ENCODE measurements at places on chromosomes 16 and 17.
A peak's percentile ranks its signal among the peaks of the same experiment; 100 is the strongest.

- no peak for DNase-seq
Observed at GRCh38 chr17:1162116-1162855, 17.5 kb downstream of the ABR start.

DNA sequence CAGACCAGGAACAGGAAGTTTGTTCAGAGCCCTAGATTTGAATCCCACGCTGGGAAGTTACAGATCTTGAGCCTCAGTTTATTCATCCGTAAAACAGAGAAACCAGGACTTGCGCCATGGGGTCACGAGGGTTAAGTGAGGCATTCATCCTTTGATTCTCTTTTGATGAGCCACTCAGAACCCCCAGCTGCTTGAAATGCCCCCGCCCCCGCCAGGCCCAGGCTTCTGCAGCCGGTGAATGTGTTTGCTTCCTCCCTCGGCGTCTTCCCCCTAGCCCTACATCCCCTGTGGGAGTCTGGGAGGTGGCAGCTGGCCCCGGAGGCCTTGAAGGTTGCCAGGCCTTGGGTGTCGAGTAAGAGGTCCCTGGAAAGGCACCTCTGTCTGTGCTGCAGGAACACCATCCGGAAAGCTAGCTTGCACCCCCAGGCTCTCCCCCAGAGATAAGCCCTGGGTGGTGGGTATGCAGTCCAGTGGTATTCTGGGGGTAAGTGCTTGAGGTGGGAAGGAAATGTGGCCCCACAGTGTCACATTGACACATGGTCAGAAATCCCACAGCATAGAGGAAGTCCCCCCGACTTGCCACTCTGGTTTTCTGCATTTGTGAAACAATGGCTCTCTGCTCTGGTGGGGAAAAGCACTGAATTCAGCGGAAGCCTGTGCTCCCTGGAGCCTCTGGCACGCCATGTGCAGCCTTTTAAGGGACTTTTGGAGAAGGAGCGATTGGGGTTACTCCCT, 14.9 kb downstream of the IRF8 start:
- DNase-seq, result no peak

- peak; percentile 14 for DNase-seq
Observed at GRCh38 chr17:53012364-53012763, 810.4 kb upstream of the KIF2B start.

DNA sequence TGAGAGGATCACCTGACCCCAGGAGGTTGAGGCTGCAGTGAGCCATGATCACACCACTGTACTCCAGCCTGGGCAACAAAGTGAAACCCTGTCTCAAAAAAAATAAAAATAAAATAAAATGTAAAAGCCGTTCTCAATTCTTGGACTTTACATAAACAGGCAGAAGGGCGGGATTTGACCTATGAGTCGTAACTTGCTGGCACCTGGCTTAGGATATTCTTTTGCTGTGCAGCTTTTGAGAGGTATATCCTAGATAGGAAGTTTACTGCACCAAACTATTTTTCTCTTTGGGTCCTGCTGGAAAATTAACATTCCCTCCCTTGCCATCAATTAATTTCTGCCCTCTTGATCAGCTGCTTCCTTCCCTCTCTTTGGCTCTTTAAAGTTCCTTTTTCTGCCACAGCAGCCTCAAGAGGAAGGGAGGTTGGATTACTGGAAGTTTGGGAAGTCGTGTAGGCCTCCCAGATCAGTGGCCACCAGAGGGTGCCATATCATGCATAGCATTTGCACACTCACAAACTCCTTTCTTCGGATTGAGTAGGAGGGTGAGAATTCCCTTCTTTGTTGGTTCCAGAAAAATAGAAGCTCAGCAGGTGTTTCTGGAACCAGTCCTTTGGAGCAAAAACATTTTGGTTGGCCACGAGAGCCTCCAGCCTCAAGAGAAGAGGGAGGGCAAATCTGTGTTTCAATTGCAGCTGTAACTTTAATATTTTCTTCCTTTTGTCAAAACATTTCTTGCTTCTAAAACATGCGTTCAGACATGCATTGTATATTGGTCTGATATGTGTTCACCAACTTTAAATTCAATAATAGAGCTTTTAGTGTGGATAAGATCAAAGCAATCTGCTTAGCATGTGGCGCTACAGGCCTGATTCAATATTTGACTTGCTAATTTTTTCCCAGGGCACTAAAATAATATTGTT, 147.3 kb downstream of the CCDC182 start:
- DNase-seq, result peak; percentile 91

DNA sequence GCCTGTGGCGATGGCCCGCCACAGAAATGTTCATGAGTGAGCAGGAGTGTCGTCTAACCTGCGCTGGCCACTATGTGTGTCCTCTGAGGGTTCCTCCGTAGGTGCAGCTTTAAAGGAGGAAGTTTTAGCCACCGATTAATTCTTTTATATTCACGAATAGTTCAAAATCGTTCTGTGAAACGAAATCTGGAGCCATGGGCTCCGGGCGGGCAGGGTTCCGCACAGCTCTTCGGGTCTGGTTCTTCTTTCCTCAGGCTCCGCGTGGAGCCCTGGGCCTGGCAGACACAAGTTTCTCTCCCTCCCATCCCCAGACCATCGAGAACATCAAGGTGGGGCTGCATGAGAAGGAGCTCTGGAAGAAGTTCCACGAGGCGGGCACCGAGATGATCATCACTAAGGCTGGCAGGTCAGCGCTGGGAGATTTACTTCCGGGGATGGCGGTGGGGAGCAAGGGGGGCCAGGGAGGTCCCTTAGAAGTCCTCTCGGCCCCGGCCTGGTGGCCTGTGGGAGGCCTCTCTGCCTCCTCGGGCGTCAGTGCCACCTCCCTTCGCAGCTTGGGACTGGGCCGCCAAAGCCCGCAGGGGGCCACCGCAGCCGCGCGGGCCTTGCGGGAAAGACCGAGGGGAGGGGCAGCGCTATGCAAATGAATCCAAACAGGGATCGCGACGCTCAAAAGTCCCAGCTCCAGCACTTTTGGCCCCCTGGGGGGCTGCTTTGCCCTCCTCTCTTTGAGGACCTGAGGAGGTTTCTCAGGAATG, 5.2 kb downstream of the TBX4 start:
- no peak for DNase-seq

DNA sequence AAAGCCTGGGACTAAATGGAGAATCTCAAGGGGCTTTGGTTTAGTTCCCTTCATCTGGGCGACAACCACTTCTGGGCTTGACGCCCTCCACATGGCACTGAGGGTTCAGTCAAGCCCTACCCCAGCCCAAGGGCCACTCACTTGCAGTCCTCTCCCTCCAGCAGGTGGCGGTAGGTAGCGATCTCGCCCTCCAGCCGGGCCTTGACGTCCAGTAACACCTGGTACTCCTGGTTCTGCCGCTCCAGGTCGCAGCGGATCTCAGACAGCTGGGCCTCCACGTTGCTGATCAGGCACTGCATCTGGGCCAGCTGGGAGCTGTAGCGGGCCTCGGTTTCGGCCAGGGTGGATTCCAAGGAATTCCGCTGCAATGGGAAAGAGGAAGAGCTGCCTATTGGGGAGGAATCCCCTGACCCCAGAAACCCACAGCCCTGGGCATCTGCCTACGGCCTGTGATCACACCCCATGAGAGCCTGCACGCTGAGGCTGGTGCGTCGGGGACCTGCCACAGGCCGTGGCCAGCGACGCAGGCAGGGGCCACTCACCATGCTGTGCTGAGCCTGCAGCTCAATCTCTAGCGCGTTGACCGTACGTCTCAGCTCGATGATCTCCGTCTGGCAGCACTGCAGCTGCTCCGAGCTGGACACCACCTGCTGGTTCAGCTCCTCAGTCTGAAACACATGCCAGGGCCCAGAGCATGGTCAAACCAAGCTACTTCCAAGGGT, 2.7 kb downstream of the KRT36 start:
- DNase-seq, result no peak

DNA sequence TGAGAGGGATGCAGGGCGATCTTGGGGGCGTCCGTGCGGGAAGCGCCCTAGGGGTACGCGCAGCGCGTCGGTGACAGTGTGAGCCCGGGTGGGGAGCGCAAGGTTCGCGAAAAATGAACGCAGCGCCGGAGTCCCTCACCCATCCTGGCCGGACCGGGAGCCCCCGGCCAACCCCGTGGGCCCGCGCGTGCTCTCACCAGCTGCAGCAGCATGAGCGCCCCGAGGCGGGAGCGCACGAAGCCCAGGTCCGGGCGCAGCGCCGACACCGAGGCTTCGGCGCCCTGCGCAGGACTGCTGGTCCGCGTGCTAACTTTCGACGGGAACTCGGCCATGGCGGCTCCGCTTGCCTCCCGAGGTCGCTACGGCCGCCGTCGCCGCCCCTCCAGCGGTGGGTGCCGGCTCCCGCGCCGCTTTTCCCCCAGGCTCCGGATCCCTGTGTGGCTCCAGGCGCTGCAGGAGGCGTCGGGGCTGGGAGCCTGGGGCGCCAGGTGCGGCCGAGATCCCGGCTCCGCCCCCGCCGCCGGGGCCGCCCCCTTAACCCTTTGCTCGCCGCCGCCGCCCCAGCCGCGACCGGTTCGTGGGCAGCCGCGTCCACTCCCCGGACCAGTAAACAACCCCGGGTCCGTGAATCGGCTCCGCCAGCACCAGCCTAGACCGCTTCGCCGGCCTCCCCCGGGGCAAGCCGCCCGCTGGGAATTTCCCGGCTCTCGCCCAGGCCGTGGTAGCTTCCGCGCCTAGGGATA, at the start of gene PLLP:
PLLP (minus strand) TSS at position 464 of the 743 bp plus-strand sequence; CDS start at position 332, 132 bp downstream.
- DNase-seq, result peak; percentile 36

- no peak for DNase-seq
Observed at GRCh38 chr16:4465977-4466779, 8.2 kb downstream of the NMRAL1 start.

- DNase-seq, result no peak
Observed at GRCh38 chr16:79798416-79799053, 198.0 kb upstream of the MAF start.

- no peak for DNase-seq
Observed at GRCh38 chr16:70341600-70341999, 5.1 kb upstream of the DDX19A start.

DNA sequence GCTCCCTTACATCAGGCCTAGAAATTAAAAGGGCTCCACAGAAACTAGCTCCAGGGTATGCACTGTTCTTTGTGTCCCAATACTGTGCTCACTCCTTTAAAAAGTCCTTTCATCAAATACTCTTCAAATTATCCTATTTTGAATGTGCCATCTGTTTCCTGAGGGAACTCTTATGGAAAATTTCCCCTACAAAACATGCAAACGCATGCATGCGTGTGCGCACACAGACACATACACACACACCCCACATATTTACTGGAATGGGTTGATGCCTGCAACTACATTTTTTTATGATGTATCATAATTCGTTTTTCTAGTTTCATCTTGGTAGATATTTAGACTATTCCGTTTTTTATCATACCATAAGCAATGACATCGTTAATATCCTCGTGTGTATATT, 351.2 kb upstream of the KIF2B start:
- DNase-seq, result no peak

DNA sequence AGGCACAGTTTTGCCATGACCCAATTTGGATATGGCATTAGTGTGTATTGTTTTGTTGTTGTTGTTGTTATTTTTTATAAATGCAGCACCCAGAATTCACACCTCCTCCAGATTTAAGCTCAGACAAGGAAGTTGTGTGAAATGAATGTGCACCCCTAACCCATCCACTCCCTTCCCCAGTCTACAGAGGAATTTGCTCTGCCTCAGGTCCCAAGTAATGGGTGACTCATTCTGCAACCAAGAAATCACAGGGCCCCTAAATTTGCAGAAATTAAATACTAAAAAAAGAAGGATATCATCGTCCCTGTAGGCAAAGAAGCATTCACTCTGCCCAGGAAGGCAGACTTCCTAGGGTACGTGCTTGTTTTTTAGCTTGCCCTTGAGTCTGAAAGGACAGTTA, 62.3 kb downstream of the CLEC16A start:
- no peak for DNase-seq

- no peak for DNase-seq
Observed at GRCh38 chr16:27458258-27458657, 56.3 kb downstream of the IL21R start.

GRCh38 chr17:1743088-1743439, 393 bp downstream of the SERPINF2 start:
- no peak for DNase-seq

DNA sequence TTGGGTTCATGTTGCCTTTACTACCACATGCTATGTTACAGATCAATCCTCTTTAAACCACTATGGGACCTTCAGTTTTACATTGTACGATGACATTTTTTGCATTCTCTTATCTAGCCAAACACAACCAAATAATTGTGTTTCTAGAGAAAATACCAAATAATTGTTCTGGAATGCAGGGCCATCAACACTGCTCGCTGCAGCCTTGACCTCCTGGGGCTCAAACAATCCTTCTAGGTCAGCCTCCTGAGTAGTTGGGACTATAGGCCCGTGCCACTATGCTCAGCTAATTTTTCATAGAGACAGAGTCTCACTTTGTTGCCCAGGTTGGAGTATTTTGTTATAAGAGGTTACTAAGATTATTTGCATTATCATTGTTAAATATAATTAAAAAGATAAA, 237.5 kb upstream of the PMFBP1 start:
- DNase-seq, result no peak

GRCh38 chr17:61757168-61757567, 106.2 kb downstream of the BRIP1 start:
- no peak for DNase-seq
